HFF-Myc (cell line): ENCODE measurements at places on chromosomes 1 and 21.

DNA sequence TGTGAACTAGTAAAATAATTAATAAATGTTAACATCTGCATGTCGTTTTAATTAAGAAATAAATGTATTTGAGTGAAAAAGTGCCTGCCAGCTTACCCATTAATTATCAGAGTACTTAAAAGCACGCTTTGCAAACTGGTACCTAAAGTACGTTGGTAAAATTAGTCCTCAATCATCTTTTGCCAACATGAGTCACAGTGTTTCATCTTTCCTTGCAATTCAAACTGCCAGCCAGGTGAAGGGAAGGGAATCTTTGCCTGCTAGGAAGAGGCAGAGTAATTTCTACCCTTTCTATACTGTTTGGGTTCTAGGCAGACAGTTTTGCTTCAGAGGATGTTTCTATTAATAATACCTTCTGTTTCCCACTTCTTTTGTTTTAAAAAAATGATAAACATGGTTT is 57.2 kb upstream of the CNIH3 start:
- no peak for DNase-seq

DNA sequence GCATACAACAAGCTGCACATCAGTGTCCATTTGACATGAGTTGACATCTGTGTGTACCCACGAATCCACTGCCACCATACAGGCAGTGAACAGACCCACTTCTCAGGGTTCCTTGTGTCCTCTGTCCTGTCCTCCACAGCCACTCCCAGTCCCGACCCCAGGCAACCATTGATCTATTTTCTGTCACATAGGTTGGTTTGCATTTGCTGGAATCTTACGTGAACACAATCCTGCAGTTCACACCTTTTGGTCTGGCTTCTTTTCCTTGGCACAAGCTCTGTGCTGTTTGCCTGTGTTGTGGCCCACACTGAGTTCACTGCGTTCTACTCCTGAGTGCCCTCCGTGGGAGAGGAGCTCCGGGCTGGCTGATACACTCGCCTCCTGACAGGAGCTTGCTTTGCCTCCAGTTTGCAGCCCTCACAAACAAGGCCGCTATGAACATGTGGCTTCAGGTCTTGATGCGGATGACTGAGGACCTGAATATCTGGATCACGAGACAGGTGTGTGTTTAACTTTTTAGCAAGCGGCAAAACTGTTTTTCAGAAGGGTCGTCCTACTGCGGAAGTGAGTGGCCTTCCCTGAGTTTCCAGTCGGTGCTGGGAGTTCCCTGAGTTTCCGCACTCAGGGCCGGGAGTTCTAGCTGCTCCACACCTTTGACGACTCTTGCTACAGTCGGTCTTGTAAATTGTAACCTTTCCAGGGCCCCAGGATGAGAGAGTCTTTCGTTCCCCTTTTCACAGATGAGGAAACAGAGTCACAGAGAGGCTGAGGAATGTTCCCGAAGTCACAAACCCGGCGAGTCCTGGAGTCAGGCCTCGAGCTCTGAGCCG is 13.0 kb upstream of the COL18A1 start:
- DNase-seq, result no peak

GRCh38 chr1:35640380-35641232 is 720 bp downstream of the PSMB2 start:
- no peak for DNase-seq

DNA sequence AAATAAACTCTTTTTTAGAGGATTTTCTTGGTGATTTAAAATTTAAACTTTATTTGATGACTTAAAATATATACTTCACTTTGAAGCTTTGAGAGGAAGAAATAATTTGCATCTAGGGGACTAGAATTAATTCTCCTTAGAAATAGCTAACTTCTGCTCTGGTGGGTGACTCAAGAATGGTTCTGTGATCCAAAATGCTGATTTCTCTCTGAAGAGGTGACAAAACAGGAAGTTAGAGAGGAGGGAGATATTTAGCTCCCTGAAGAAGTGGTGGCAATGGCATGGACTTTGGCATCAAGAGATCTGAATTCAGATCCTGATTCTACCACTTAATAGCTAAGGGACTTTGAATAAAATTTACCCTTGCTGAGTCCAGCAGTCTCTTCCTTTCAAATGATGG is 125.8 kb upstream of the ATP1B1 start:
- no peak for DNase-seq

GRCh38 chr1:55338448-55338820 is 123.3 kb upstream of the USP24 start:
- DNase-seq, result no peak
